ENCODE measurements at places on chromosomes 5 and 9. TPM values are rescaled to one million over a fixed set of nuclear protein-coding genes. Genes with fewer than 3 reads are reported as not detected.

Gene SHOC1
- not detected for total RNA-seq

Gene MELK
- total RNA-seq = 0.20 TPM

Gene POLR3G
- total RNA-seq = 0.59 TPM

Gene IL9
- not detected for total RNA-seq

Gene ACTBL2
- total RNA-seq = not detected

Gene C5orf34
- total RNA-seq = 0.35 TPM

Gene FBXL7
- total RNA-seq = 20.6 TPM

Gene CNTNAP3
- total RNA-seq = 17.2 TPM

Gene PCDHGB7
- total RNA-seq = 12.2 TPM

Gene KCNMB1
- 1.0 TPM for total RNA-seq

Gene IGIP
- 10.0 TPM for total RNA-seq

Gene CDH9
- total RNA-seq = not detected

Gene PCDHB3
- 0.71 TPM for total RNA-seq

Gene LHX3
- total RNA-seq = not detected

Gene MED22
- total RNA-seq = 13.1 TPM

Gene AMBP
- not detected for total RNA-seq

Gene FGD3
- 2.3 TPM for total RNA-seq

Gene TRIM36
- total RNA-seq = 0.40 TPM

Gene PCDHB7
- total RNA-seq = 0.67 TPM

Gene CARTPT
- total RNA-seq = not detected

Gene DNAJC25
- 9.3 TPM for total RNA-seq

Gene EIF4E1B
- total RNA-seq = not detected

Gene SPATA31E1
- not detected for total RNA-seq

Gene MYMK
- total RNA-seq = not detected

Gene SEMA5A
- total RNA-seq = 41.4 TPM

Gene PCDHGA9
- total RNA-seq = 6.7 TPM

Gene COQ4
- 30.3 TPM for total RNA-seq

Gene SLC4A9
- total RNA-seq = not detected

Gene PCA3
- total RNA-seq = not detected

Gene SPATA31D4
- total RNA-seq = not detected

Gene GOLGA2
- 90.6 TPM for total RNA-seq

Gene BAAT
- not detected for total RNA-seq

Gene ECM2
- 9.9 TPM for total RNA-seq

Gene TAS2R1
- total RNA-seq = not detected

Gene GTF3C5
- 34.2 TPM for total RNA-seq

Gene LECT2
- total RNA-seq = not detected

Gene SLF1
- 4.4 TPM for total RNA-seq

Gene WHRN
- total RNA-seq = 0.35 TPM

Gene CDC20B
- not detected for total RNA-seq

Gene OR1J2
- not detected for total RNA-seq

Gene ORM2
- total RNA-seq = not detected

Gene NUDT12
- 11.6 TPM for total RNA-seq

Gene PCDHB14
- 3.5 TPM for total RNA-seq

Gene TGFBI
- total RNA-seq = 42.6 TPM

Gene KLHL3
- 37.4 TPM for total RNA-seq

Gene ITGA1
- total RNA-seq = 32.5 TPM

Gene DRD1
- not detected for total RNA-seq

Gene TAF1L
- total RNA-seq = not detected

Gene CDH6
- 3.5 TPM for total RNA-seq

Gene PURA
- 24.1 TPM for total RNA-seq

All from heart right ventricle (tissue), 16 donors.